ENCODE measurements at places on chromosomes 5 and 9.

DNA sequence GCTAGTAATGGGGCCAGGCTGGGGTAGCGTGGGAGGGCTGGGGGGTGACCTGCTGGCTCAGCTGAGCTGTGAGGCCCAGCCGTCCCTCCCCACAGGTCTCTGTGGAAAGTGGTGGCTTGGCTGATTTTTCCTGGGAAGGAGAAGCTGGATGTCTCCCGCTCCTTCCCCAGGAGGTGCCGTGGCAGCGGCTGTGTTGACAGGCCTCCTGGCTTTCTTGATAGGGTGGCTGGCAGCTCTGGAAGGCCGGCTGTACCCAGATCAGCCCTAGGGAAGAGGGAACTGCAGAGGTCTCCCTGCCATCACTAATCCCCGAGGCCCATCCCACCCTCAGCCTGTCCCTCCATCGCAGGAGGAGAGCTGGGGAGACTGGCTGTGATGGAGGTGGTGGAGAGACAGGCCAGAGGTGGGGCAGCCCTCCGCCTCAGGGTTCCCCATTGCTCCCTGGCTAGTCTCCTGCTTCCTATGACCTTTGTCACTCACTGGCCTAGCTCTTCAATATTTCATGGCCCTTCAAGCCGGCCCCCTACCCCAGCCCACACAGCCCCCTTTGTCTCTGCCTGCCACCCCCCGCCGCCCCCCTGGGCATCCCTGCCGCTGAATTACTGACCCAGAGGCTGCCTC is 6.8 kb downstream of the CXXC5 start:
- DNase-seq, result no peak

GRCh38 chr5:138503487-138504270 is 38.4 kb downstream of the EGR1 start:
- DNase-seq, result peak; percentile 22

- DNase-seq, result no peak
Measured at GRCh38 chr5:167767795-167768194, 523.6 kb upstream of the WWC1 start.

GRCh38 chr5:137730336-137730735 is 5.6 kb downstream of the KLHL3 start:
- DNase-seq, result no peak

DNA sequence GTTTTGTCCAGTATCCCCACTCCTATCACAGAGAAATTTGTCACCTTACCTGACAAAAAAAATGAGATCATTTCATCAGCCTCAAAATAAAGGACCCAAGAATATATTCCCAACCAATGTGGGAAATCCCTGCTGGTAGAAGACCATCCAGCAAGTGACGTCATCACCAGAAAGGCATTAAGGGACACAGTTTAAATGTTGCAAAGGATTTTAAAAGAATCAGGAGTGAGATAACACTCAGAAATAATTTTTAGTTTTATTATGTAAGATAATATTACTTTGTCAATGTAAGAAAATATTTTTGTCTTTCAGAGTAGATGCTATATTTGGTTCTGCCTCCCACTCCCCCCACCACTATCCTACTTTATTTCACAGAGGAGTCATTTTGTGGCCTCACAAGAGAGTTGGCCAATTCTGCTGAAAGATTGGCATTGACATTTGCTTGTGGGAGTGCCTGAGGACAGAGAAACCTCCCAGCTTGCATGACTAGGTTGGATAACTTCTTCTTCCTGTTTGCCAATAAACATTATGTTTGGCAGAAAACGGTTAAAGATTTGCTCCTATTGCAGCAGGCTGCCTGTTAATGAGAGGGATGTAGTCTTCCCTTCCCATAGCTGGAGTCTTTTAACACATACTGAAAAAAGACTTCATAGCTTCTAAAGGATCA is 288.6 kb upstream of the DAB2 start:
- DNase-seq, result no peak

GRCh38 chr5:151215546-151215880 is 8.4 kb downstream of the CCDC69 start:
- no peak for DNase-seq

DNA sequence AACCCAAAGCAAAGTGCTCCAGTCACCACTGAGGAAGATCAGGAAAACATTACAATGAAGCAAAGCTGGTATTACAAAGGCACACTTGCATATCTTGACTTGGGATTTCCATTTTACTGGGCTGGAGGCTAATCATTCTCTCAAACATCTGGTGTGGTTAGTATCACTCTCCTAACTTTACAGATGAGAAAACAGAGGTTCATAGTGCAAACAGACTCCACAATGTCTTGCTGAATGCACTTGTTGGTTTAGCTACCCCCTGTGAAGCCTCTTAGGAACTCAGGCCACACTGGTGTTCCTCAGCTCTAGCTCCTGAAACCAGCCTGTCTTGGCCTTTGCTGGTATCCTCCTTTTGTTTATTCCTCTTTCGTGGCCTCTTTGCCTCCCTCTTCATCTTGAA is 29.5 kb upstream of the SMAD5 start:
- no peak for DNase-seq

DNA sequence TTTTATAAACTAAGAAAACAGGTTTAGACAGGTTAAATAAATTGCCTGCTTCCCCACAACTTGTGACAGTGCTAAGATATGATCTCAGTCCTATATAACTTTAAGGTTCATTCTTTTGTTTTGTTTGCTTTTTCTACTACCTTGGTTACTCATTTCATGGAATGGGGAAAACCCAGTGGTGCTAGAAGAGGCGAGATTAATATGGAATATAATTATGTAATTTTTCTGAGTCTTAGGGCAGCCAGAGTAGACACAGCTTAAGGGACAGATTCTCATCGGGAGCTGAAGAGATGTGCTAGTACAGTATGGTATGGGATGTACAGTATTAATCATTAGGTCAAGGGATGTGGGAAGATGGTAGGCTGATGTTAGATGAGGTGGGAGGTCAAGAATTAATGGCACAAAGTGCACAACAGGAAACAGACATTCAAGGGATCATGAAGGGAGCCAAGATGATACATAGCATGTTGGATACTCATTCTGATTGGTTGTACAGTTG is 6.2 kb downstream of the TRIM32 start:
- DNase-seq, result no peak

DNA sequence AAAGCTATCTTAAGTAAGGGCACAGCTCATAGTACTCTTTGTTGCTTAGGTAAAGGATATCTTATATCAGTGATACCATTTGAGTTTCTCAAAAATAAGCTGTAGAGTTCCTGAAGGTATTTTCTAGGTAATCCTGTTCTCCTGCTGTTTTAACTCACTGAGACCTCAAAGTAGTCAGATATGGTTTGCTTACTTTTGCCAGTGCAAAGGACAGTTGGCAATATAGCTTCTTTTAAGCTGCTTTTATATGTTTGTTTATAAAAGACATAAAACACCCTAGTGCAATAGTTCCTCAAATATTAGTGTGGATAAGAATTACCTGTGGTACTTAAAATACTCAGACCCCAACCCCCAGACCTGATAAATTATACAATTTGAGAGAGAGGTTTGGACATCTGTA is 12.1 kb downstream of the NCBP1 start:
- DNase-seq, result no peak

- peak; percentile 9 for DNase-seq
Measured at GRCh38 chr5:163504079-163504931, 1.1 kb upstream of the MAT2B start.

DNA sequence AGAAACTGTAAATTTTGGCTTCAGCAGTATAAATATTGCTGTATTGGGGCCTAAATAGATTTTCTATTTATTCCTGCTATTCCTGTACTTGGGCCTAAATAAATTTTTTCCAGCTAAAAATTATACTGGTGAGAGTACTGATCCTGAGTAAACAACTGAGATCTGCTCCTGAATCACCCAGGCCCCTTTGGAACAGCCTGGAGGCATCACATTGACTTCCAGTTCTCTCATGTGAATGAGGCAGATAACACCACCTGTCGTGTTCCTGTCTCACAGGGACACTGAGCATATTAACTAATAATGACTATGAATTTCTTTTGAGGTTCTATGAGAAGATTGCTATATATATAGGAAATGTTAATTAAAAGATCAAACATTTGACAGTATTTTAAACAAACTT is 119.5 kb upstream of the PLCXD3 start:
- DNase-seq, result no peak

GRCh38 chr9:8430945-8431344 is 631.4 kb upstream of the DMAC1 start:
- DNase-seq, result no peak

GRCh38 chr9:110769667-110770066 is 101.1 kb downstream of the MUSK start:
- no peak for DNase-seq

- no peak for DNase-seq
Measured at GRCh38 chr5:150511578-150512367, 3.8 kb downstream of the NDST1 start.

- DNase-seq, result peak; percentile 78
Measured at GRCh38 chr5:10595672-10596309, 31.9 kb downstream of the ANKRD33B start.

DNA sequence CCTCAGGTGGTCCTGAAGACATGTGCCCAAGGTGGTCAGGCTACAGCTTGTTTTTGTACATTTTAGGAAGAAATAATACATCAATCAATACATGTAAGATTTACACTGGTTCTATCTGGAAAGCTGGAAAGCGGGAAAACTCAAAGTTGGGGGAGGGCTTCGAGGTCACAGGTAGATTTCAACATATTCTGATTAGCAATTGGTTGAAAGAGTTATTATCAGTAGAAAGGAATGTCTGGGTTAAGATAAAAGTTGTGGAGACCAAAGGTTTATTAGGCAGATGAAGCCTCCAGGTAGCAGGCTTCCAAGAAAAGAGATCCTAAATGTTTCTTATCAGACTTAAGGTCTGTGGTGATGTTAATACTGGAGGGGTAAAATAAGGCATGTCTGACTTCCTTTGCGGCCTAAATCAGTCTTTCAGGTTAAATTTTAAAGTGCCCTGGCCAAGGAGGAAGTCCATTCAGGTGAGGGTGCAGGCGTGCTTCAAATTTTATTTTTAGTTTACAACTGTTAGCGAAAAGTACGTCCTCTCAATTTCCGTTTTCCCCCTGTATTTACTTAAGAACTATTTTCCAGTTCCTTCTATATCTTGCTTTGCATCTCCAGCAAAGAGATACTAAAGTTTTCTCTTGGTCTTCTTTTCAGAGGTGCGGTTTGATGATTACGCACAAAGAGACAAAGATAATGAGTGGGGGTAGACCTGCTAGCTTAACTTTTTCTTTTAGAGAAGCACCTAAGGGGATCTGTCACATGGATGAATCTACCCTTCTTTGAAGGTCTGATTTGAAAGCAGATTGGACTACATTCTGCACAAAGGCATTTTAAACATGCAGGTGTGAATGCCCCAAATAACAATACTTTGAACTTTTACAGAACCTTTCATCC is 578.6 kb downstream of the RAB3C start:
- DNase-seq, result no peak

DNA sequence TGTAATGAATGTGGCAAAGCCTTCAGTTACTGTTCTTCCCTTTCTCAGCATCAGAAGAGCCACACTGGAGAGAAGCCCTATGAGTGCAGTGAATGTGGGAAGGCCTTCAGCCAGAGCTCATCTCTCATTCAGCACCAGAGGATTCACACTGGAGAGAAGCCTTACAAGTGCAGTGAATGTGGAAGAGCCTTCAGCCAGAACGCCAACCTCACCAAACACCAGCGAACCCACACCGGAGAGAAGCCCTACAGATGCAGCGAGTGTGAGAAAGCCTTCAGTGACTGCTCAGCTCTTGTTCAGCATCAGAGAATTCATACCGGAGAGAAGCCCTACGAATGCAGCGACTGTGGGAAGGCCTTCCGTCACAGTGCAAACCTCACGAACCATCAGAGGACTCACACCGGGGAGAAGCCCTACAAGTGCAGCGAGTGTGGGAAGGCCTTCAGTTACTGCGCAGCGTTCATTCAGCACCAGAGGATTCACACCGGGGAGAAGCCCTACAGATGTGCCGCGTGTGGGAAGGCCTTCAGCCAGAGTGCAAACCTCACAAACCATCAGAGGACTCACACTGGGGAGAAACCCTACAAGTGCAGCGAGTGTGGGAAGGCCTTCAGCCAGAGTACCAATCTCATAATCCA is 6.8 kb downstream of the RPL12 start:
- no peak for DNase-seq

DNA sequence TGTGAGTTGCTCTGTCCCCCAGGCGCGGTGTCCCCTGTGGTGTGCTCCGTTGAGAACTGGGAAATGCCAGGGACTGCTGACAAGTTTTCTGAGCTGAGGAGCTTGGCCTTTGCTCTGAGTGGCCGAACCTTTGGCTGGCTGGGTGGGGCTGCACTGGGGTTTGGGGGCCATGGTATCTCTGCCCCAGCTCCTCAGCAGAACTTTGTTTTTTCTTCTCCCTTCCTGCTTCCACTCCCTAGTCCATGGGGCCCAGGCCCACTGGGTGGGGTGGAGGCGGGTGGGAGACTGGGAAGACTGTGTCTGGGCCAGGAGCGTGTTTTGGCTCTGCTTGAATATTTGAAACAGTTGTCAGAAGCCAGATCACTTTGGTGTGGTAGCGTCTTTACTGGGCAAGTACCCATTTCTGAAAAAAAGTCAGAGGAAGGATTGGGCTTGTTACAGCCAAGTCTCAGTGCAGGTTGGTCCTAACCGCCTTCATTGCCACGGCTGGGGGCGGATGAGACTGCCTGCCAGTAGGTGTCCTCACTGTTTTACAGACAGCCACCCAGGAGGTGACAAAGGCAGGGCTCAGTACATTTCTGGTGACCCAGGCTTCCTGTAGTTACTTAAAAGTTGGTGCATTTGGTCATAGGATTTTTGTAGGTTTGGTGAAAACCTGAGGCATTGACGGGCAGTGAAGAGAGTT is 92.7 kb downstream of the DAB2IP start:
- DNase-seq, result no peak

DNA sequence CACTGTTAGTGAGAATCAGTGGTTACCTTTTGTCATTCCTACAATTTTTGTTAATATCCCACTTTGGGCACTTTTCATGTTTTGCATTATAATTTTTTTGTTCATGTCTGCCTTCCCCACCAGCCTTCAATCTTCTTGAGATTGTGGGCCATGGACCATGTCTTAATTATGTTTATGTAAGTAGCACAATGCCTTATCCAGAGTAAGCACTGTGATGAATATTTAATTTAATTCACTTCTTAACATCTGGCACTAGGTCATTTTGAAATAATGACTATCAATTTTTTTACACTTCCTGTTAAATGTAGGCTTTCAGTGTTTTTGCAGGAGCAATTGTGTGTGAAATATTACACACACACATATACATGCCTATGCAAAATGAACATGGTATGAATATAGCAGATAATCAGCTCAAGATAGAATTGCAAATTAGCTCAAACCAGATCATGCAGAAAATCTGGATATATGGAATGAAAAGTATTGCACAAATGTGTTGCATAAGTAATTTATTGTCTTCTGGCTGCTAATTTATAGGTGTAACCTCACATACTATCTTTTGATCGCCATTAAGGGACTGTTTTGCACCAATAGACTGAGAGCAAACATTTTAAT is 5.3 kb upstream of the SHOC1 start:
- no peak for DNase-seq
